ENCODE measurements at places on chromosomes 2 and 18.

DNA sequence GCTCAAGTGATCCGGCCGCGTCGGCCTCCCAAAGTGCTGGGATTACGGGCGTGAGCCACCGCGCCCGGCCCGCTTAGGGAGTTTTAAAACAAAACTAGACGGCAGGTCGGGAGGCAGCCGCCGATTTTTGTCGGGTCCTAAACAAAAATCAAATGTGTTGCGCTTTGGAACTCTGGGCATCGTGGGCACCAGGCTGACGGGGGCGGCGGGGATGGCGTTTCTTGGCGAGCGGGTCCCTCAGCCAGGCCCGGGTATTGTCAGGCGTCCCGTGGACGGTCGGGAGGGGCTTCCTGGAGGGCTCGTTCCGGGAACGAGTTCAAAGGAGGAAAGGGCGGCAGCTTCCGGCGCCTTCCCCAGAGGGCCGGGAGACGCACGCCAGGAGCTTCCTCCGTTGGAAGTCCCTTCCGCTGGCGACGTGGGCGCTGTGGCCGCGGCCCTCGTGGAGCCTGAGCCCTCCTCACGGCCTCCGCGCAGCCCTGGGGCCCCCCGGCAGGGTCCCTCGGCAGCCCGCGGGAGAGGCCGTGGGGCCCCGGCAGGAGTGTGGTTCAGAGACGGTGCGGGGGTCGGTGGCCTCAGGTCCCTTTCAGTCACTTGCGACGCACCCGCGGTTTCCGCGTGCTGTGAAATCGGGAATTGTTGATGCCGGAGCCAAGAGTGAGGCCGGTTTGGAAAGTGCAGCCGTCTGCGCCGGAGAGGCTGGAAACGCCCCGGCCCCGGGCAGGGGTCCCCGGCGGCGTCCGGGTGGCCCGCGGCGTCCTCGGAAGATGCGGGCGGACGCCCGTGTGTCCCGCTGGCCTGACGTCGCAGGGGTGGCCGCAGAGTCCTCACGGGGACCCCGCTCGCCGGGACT is 59.3 kb downstream of the EMILIN2 start:
- no peak for DNase-seq

GRCh38 chr2:236849940-236850339 is 235.7 kb upstream of the COPS8 start:
- DNase-seq, result no peak

DNA sequence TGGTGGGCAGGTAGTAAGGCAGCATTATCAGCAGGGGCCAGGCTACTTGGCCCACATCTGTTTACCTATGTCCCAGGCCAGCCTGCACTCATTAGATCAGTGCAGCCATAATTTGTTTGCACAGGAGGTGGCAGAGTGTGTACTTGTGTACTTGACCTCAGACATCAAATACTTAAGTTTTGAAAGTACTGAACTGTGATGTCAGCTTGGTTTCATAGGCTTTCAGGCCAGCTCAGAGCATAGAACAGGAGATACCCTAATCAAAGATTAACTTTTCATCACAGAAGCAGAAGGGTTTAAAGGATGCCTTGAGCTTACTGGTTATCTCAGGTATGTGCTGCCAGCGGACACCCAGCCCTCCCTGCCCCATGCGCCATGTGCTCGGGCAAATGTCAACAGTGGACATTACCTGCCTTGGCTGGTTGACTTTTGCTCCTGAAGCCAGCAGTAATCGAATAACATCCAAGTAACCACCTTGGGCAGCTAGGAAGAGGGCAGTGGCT is 33.2 kb downstream of the ANKRD29 start:
- DNase-seq, result no peak

DNA sequence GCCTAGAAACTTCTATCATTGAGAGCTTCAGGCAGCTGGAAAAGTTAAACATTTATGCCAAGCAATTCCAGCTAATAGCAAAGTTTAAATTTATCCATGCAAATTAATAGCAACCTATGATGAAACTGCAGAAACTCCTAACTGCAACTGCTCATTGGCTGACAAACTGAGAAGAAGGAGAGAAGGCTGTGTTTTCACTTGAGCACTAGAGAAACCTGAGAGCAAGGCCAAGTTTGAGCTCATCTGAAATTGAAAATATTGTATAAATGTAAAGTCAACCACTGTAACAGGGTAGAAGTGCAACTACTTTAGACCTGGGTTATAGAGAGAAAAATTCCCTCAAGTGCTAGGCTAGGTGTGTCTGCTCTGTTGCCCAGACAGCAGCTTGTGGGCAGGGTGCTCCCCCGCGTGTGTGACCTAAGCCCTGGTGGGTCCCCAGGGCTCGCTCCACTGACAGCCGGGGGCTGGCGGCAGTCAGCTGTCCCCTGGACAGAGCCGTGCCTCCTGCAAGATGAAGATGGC is 50.2 kb downstream of the CABYR start:
- no peak for DNase-seq

GRCh38 chr2:45457211-45457945 is 153.7 kb downstream of the SRBD1 start:
- no peak for DNase-seq

DNA sequence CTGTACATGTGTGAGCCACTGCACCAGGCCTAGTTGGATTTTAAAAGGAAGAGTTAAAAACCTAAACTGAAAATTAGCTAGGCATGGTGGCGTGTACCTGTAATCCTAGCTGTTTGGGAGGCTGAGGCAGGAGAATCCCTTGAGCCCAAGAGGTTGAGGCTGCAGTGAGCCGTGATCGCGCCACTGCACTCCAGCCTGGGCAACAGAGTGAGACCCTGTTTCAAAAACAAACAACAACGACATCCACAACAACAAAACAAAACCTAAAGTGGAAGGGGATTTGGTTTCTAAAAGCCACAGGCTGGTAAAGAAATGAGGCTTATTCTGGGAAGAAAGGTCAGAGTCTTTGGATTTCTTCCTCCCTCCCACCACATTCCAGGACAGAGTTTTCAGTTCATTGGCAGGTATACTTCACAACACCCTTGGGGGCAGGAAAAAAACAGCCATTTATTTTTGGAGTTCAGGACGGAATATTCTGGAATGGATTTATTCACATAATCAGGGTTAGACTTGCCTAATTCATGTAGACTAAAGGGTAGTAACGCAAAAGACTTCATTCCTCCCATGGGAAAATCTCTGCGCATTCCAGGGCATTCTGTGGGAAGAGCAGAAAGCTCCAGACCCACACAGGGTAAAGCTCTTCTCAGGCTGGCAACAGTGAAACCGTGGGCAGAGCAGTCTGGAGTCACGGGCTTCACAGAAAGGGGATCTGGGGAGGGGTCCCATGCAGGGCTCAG is 34.9 kb downstream of the TEX44 start:
- DNase-seq, result no peak

DNA sequence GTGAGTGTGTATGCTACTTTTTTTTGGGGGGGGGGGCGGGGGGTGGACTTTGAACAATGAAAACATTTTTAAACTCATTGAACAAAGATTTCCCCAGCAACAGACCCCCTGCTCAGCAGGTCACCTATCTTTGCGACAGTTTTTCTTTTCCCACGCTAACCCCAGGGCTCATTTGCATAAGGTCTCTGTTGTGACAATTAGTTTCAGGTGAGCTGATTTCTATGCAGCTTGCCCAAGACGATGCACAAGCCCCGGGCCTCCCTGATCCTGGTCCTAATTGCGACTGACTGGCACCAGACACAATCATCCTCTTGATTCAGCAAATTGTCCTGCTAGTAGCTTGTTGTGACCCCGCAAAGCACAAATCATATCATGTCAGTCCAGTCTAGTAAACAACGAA is 40.3 kb downstream of the ZEB2 start:
- no peak for DNase-seq

GRCh38 chr18:1797235-1797634 is 774.1 kb downstream of the METTL4 start:
- DNase-seq, result no peak

DNA sequence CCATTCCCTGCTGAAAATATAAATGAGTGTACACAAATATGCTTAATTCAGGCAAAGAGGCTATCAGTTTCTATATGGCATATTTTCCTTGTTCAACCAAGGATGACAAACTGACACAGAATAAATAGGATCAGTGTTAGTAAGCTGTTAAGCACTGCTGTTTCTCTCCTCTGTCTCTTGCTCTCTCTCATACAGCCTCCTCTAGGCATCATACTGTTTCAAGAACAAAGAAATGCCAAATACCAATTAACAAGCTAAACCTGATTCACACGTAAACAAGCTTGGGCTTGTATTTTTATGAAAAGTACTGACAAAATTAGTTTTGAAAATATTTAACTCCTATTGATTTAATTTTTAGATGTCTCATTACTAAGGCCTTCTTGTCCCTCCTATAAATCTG is 1027.2 kb upstream of the ACVR2A start:
- no peak for DNase-seq

- DNase-seq, result no peak
These were observed 167.0 kb downstream of the BCL11A start for GRCh38 chr2:60386436-60386835.

- DNase-seq, result no peak
These were observed 67.6 kb upstream of the RBBP8 start for GRCh38 chr18:22865354-22866116.

DNA sequence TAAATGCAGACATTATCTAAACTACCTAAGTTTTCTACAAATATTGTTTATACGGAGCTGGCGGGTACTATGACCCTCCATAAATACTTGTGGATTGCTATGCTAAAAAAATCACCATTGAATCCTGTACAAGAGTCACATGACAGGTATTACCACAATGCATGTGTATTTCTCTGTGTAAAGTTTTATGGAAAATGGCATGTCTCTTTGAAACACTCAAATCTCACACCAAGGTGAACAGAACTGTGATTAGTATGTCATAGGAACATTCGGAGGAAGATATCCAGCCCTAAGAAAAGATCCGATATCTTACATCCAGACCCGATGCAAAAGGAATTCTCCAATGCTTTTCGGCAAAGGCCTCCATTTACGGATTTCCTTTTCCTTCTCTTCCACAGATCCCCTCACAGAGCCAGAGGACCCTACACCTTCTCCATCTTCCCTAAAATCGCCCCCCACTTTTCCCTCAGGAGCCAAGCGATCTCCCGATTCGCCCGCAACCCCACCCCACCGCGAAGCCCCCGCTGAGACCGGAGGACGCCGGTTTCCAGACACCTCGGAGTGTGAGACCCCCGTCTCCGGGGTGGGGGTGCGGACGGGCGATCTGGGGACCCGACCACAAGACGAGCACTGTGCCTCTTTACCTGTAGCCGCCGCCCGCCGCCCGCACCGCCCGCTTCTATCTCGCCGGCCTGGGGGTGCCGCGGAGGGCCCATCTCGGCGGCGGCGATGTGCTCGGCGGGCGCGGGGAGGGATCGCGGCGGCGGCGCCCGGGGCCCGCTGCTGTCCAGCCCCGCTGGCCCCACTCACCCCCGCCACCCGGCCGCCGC is 1.2 kb downstream of the SAP130 start:
- DNase-seq, result no peak
